ENCODE measurements at places on chromosomes 11 and 22.

GRCh38 chr22:35987487-35987886 is 41.1 kb downstream of the RBFOX2 start:
- DNase-seq = no peak

DNA sequence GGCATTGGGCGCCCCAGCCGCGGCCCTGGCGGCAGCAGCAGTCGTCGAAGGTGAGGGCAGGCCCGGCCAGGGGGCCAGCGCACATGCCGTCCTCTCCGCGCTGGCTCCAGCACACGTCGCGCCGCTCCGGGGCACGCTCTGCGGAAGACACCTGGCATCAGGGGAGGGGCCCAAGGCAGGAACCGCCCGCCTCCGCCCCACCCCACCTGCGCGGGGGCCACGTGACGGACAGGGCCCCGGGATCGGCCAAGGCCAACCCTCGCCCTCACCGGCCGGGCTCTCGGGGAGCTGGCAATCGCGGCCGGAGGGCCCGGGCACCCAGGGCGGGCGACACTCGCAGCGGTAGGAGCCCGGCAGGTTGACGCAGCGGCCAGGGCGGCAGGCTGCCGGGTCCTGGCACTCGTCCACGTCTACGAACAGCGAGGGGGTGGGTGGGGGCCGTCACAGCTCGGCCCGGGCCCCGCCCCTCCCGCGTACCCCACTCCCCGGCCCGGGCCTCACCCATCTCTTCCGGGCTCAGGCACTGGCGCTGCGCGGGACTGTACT is 14.9 kb downstream of the SCYL1 start:
- peak; percentile 57 for DNase-seq

DNA sequence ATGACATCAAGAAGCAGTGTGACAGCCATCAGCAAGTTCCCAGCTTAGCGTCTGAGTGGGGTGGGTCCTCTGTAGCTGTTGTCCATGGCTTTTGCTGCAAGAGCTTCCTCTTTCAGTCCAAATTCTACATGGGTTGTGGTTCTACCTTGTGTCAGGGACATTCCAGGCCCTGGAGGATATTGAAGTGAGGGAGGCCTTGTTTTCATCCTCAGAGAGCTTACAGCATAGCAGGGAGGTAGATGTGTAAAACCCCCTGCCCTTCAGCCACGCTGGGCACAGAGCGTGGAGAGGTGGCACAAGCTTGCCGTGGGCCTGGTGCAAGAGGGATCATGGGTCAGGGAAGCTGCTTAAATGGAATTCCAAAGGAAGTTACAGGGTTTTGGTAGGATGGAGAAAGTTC is 93.9 kb downstream of the GRIK4 start:
- DNase-seq = no peak

DNA sequence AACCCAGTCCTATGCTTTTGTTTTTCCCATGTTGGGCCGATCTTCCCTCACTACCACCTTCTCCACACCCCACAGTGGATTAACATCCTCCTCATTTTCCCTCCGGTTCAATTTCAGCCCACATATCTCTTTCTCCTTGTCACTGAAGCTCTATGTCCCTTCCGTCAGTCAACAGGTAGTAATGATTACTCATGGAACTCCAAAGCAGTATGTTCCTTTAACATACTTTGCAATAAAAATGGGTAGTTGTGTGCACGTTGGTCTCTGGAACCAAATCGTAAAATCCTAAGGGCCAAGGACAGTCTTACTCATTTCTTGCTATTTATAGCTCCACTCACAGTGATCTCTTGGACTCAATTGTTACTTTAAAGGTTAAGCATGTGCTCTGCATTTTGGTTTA is 20.2 kb downstream of the AMOTL1 start:
- no peak for DNase-seq

GRCh38 chr11:111310723-111311122 is 12.4 kb downstream of the POU2AF3 start:
- DNase-seq = no peak

- DNase-seq = peak; percentile 83
Measured at GRCh38 chr11:117618982-117619355, 178.0 kb downstream of the DSCAML1 start.

GRCh38 chr11:78344676-78345075 is 72.9 kb downstream of the GAB2 start:
- DNase-seq = no peak

DNA sequence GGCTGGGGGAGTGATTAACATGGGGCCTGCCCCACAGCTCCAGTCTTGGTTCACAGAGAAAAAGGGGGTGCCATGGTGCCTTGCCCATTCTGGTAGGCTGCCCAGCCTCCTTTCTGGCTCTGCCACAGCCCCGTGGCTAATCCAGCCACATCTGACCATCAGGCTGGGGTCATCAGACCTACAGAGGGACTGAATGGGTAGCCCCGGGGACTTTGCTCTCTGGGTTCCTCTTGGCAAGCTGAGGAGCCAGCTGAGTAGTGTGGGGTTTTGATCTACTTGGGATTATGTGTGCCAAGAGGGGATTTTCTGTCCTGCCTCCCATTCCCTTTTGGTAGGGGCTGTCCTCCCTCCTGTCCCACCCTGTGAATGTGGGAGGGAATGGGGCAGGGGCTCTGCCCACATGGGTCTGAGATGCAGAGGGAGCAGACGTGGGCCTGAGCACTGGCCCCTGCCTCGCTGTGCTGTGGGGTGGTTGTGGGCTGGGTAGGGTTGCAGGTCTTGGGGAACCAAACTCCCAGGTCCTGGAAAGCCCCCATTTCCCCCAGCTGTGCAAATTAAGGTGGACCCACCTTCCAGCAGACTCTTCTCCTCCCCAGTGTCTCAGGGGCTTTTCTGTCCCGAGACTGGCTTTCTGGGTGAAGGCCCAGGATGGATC is 32.0 kb downstream of the CD82 start:
- no peak for DNase-seq

DNA sequence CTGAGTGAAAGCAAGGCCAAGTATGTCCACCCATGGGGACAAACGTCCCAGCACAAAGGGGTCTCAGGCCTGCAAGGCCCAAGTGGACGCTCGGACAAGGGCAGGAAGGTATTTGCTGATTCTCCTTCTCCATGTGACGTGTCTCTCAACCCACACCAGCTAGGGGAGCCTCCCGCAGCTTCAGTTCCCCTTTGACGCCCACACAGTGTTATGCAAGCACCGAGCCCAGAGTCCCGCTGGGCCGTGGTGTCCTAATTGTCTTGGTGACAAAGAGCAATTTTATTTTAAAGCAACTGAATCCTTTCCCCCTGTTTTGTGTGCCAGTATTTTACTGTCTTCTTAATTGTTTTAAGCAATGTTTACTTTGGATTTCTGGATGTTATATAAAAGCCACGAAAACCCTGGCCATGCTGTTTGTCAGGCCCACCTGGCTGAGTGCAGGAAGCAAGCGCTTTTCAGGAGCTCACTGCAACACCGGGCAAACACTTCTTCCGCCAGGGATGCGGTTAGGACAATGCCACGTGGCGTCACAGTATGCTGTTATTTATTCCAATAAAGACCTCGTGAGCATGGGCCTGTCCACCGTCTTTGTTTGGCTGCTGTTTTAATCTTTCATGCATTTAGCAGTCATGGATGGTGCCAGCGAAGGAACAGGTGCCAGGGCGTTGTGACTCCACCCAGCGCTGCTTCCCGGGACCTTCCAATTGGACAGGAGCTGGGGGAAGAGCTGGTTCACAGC is 8.2 kb upstream of the PARVG start:
- DNase-seq = no peak

- no peak for DNase-seq
Measured at GRCh38 chr22:44554411-44554810, 56.4 kb upstream of the RTL6 start.

- no peak for DNase-seq
Measured at GRCh38 chr11:61927501-61927900, 10.1 kb upstream of the RAB3IL1 start.
